T-helper 2 cell (primary cell): ENCODE measurements at places on chromosomes 16 and 17.

DNA sequence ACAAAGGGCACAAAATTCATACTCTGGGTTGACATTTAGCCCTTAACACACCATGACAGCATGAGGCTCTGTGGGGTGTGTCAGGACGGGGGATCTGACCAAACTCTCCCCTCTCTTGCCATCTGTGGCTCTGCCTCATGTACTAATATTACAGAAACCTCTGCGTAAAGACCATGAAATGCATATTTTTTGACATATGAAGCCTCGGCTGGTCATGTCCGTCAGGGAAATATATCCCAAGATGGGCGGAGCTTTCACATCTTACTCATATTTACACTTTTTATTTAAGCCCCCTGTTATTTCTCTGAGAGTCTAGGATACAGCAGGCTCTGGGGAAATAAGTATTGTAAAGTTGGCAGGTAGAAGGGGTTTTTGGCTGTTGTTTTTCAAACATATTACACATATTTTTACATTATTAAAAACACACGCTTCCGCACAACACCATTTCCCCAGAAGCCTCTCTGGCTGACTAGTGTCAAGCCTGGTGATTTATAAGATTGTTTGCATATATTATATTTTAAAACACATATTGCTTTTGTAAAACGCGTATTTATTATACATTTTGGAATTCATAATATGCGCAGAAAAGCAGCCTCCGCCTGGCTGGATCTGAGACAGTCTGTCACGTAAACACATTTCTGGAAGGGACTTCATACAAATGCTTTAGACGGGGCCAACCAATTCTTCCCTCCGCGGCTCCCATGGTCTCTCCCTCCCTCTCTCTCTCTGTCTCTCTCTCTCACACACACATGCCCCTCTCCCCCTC is 237.7 kb upstream of the ZFHX3 start:
- no peak for DNase-seq

GRCh38 chr17:63488851-63489250 is 12.0 kb downstream of the ACE start:
- DNase-seq = no peak

DNA sequence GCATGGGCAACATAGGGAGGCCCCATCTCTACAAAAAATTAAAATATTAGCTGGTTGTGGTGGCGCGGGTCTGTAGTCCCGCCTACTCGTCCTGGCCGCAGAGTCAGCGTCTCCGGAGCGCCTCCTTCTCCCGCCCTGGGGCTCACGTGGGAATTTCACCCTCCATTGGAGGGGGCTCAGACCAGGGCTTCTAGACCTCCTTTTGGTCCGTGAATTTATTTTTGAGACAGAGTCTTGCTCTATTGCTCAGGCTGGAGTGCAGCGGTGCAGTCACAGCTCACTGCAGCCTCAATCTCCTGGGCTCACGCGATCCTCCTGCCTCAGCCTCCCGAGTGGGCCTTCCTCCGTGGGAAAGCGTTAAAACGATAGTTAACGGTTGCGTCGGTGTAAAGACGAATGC is 394 bp upstream of the NME4 start:
- no peak for DNase-seq

GRCh38 chr16:46426336-46426735 is 194.8 kb downstream of the SHCBP1 start:
- DNase-seq = no peak

- no peak for DNase-seq
Measured at GRCh38 chr17:15377616-15378015, 36.2 kb upstream of the TEKT3 start.

- no peak for DNase-seq
Measured at GRCh38 chr16:77898671-77899211, 110.4 kb downstream of the VAT1L start.

- no peak for DNase-seq
Measured at GRCh38 chr17:38914741-38915638, 10.4 kb upstream of the LASP1NB start.

GRCh38 chr16:87702325-87702811 is 63.4 kb downstream of the KLHDC4 start:
- no peak for DNase-seq

- no peak for DNase-seq
Measured at GRCh38 chr16:90046122-90046970, 27.1 kb upstream of the DBNDD1 start.

DNA sequence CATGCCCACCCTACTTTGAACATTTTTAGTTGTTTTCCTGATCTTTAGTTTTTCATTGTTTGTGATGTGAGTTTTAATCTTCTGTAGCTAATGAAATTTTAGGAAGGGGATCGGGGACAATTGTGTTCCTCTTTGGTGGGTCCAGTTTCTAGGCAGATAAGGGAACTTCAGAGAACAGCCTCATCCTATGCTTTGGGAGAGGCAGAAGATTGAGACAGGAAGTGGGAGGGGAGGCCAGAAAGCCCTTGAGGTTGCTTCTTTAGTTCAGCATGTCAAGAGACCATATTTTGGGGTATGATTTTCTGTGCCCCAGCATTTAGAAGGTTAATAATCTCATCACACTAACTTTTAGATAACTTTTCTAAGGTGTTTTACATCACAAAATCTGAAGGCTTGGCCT is 191.0 kb downstream of the TANC2 start:
- DNase-seq = no peak

DNA sequence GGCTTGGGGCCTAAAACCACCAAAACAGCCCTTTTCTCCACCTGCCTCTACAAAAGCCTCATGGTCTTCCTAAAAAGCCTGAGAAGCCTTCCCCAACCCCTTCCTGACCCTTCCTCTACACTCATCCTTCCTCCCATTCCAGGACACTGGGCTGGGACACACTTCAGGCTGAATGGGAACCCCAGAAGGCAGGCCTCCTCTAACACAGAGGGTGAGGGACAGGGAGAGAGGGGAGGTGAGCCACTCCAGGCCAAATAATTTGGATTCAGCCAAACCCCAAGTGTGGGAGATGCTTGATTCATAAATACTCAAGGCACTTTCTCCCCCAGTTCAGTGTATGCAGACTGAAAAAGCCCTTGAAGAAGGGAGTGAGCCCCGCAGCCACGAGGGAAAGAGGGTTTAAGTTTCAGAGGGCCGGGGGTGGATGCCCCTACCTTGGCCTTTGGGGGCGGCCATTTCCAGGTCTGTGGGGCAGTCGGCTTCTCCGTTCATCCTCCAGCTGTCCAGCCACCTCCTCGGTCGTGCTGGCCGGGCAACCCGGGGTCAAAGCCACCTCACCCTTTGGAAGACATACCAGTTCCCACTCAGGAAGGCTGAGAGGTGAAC is 1.6 kb downstream of the UBTF start:
- no peak for DNase-seq

GRCh38 chr17:80899402-80900268 is 92.0 kb upstream of the CHMP6 start:
- peak; percentile 72 for DNase-seq

DNA sequence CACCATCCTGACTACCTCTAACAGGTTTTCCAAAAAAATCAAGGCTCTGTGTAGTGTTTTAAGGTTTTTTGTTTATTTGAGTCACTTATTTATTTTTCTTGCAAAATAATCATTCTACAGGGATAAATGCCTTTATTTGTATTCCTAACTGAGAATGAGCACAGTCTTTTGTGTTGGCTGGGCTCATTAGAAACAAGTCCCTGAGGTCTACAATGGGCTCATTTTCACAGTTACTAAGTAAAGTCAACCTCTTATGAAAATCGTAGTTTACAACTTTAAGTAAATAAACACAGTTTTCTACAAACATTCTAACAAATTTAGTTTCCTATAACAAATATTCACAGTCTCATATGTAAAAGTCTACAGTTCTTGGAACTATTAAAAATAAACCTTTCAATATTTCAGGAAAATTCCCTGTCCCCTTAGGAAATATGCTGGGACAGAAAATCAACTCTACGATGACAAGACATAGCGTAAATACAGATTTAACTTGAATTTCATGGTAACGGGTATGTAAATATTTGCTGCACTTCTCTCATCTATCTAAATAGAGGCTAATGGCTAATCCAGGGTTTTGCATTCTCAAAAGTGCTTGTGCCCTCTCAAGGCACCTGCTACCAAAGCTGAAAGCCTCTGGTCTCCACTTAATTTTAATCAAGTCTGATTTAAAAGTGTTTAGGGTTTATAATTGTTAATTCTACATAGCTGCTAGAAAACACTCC is 31.5 kb upstream of the CDH5 start:
- no peak for DNase-seq

- DNase-seq = no peak
Measured at GRCh38 chr17:10792151-10792550, 11.7 kb downstream of the TMEM238L start.

DNA sequence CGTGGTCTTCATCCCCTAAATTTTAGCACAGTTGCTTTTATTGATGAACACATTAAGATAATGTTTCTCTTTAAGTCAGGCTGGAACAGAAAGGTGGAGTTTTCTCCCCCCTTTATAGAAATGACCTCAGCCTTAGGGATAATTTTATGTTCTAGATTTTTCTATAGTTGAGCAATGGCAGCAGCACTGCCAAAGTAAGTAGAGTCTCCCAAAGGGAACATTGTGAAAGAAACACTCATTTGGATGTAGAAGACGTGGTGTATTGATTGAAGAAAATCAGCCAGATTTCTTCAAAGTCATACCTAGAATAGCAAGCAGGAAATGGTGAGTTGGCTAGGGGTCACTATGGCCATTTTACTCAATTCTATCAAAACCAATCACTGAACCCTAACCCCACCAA is 122.5 kb downstream of the DNAH9 start:
- no peak for DNase-seq

GRCh38 chr17:68198931-68199836 is 48.7 kb upstream of the AMZ2 start:
- DNase-seq = peak; percentile 61

DNA sequence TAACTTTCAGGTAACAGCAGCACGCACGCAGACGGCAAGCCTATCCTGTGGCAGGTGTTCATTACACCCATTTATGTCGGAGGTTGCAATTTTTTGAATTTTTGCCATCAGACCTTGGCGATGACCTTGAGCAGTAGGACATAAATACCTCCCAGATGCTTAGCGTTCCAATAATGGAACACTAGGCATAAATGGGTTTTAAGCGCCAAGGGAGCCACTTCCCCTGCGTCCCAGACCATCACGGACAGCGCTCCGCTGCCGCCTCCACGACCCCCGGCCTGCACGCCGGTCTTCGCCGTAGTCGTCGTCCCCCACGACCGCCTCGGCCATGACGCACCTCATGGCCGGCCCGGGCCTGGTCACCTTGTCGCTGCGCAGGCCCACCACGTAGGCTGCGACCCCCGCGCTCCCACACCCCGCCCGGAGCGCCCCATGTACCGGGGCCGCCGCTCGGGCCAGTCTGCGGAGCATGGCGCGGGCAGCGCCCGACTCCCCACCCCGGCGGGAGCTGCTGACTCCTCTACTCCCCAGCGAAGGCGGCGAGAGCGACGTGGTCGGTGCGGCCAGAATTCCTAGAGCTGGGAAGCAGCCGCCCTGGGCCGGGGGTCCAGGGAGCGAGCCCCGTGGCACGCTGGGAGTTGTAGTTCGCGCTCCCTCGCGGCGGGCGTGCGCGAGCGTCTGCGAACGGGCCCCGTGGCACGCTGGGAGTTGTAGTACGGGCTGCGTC is 22.7 kb downstream of the TMEM235 start:
- DNase-seq = peak; percentile 88

DNA sequence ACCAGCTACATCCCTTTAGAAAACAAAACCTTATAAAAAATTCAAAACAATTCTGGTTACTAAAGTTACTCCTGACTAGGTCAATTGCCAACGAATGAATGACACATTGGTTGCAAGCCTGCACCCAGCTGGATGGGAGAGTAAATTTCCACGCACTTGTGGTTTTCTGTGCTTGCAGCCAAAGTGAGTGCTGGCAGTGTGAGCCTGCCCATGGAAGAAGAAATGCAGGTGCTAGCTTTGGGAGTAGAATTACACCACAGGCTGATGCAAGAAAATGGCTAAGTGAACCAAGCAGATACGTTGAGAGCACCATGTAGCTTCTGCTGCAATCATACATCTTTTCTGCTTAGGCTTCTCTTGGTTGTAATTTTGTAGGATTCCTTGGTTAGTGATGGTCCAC is 74.6 kb downstream of the SYCE1L start:
- no peak for DNase-seq
